Ovary (tissue), 10 donors: ENCODE measurements at places on chromosomes 7 and 10. TPM values are rescaled to one million over a fixed set of nuclear protein-coding genes. Genes with fewer than 3 reads are reported as not detected.

GRCh38 chr7:137983323-137984008 lies 18.4 kb downstream of the CREB3L2 start:
- no peak for DNase-seq

DNA sequence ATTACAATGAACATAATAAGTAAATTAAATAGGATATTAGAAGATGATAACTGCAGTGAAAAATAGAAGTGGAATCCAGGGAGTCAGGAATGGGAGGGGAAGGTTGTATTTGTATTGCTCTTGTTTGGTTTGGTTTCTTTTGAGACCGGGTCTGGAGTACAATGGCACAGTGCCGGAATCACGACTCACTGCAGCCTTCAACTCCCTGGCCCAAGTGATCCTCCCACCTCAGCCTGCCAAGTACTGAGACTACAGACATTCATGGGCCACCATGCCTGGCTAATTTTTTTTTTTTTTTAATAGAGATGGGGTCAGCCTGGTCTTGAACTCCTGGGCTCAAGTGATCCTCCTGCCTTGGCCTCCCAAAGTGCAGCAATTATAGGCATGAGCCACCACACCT lies 59.9 kb upstream of the LRRC4 start:
- DNase-seq = no peak

The CFAP46 gene
- total RNA-seq = 1.4 TPM

The SLC13A1 gene
- not detected for total RNA-seq

DNA sequence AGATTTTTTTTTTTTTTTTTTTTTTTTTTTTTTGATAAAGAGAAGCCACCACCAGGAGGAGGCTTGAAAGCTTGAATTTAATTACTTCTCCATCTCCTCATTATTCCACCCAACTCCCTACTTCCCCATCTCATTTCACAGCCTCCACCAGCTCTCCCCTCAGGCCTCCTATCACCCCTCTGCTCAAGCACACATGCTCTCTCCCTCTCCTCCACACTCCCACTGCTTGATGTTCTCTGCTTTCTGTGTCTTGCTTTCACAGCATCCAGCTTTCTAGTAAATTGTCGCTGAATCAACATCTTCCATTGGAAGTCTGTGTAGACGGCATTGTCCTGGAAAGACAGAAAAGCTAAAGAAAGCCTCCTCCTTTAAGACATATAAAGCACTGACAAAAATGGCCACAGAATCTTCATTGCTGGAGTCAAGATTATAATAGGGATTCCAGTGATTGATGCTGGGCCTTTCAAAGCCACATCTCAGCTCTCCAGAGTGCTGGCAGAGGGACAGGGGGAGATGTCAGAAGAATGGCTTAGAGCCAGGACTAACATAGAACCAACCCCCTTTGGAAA lies 58.3 kb downstream of the DOCK4 start:
- DNase-seq = no peak

The CHAT gene
- not detected for total RNA-seq

DNA sequence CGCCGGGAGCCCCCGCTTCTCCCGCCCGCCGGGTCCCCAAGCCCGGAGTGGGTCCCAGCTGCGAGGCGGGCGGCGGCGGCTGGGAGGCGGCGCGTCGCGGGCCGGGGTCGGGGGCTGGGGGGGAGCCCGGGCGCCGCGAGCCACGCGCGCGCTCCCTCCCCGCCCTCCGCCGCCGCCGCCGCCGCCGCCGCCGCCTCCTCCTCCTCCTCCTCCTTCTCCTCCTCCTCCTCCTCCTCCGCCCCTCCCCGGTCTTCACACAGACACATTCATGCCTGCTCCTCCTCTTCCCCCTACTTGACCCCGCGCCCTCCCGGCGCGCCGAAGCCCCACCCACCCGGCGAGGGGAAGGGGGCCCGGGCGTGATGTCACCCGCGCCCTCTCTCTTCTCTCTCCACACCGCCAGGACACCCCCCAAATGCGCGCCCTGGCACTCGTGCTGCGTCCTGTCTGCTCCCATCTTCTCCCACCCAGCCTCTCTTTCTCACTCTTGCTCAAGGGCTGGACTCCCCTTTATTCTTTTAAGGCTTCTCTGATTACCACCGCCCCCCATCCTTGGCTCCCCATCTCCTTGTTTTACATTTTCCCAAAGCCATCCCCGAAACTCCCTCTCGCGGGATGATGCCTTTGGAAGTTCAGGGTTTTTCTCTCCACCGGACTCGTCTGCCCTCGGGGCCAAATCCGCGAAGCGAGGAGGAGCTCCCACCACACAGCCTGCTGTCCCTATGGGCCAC lies 967 bp upstream of the GLI3 start:
- DNase-seq = peak; percentile 93

The KCNIP2 gene
- total RNA-seq = 6.8 TPM
